Dorsolateral prefrontal cortex (tissue), 122 donors: ENCODE measurements at places on chromosomes 6 and 20.

GRCh38 chr6:49782725-49783124, 4.4 kb downstream of the PGK2 start:
- no peak for DNase-seq

DNA sequence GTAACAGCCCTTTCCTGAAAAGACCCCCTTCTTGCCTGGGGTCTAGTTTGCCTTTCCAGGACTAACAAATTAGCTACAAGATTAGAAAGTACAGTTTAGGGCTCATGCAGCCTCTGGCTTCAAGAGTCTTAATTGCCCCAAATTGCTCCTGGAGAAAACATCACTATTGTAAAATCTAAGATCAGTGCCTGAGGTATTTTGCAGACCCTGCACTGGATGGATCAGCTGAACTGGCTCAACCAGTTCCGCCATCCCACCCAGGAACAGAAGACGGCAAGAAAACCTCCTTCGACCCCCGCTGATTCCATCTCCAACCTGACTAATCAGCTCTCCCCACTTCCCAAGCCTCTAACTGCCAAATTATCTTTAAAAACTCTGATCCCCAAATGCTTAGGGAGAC, 236.5 kb upstream of the KCNG1 start:
- no peak for DNase-seq

DNA sequence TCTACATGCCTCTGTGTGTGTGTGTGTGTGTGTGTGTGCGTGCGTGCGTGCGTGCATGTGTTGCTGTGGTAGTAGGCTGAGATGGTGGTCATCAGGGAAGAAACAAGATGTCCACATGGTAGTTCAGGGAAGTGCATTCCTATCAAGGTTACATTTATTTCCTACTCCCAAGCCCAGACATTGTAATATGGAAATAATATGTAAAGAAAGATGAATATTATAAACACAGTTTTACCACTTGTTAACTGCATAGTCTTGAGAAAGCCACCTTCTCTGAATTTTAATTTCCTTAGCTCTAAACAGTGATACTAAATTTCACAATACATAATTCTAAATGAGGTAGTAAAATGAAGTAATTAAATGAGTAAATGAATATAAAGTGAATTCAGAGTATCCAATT, 14.0 kb downstream of the MEI4 start:
- no peak for DNase-seq

DNA sequence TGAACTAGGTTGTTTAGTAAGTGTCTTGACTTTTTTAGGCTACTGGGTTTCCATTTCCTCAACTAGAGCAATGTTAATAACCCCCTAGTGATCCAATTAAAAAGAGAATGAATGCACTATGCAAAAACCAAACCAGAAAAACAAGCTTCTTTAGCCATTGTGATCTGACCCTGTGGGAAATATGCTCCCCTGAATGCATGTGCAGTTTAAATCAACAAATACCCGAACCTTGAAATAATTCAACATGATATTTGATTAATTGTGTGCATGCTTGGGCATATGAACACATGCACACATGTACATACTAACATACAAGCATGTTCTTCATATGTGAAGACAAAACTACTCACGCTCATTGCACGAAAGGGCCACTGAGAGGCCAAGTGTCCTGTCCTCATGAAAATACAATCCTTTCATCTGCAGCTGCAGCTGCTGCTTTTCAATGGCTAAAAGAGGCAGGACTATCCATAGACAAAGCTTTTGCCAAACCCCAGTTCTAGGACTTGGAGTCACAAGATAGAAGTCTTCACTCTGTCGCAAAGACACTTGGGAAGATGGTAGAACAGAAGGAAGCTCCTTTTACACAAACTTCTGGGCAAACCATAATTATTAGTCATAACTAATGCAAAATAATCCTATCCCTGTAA, 207.1 kb upstream of the POU3F2 start:
- DNase-seq, result no peak

GRCh38 chr6:8029243-8029870, 34.8 kb downstream of the BLOC1S5 start:
- DNase-seq, result no peak

DNA sequence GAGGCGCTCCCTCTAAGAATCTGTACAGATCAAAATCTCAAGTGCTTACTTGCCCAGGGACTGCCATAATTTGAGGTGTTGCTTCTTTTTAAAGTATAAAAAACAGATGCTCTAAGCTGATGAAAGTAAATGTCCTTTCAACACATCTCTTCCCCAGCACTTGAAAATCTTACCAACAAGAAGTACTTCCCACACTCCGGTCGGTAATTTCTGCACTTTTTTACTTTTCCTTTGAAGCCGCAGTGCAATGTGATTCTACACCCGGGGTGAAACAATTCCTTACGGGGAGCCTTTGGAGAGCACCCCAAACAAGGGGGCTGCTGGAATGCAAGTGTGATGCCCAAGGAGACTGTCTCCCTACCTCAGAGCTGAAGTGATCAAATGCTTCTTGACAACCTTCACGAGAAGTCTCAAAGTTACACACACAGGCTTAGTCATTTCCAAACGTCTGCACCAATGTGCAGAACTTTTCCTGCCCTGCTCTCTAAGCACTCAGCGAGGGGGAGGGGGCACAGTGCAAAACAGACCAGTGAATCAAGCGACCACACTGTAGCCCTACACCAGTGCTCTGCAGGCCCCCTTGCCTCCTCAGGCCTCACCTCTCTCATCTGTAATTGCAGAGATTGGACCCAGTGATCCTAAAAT, 56.7 kb downstream of the ATXN1 start:
- no peak for DNase-seq

DNA sequence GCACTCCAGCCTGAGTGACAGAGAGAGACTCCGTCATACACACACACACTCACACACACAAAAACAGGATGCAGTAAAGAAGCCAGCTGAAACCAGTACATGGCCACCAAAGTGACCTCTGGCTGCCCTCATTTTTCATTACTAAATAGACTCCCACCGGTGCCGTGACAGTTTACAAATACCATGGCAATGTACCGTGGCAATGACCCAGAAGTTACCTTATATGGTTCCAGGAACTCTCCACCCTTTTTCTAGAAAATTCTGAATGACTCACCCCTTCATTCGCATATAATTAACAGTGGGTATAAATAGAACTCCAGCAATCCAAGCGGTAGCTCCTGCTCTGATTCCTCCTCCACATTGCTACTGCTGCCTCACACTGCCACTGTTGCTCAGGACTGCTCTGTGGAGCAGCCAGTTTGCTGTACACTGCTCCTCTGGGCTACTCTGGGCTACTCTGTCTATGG, 57.7 kb downstream of the SNX5 start:
- DNase-seq, result no peak
